Fibroblast of skin of back (primary cell): ENCODE measurements at places on chromosomes 2 and 18.

DNA sequence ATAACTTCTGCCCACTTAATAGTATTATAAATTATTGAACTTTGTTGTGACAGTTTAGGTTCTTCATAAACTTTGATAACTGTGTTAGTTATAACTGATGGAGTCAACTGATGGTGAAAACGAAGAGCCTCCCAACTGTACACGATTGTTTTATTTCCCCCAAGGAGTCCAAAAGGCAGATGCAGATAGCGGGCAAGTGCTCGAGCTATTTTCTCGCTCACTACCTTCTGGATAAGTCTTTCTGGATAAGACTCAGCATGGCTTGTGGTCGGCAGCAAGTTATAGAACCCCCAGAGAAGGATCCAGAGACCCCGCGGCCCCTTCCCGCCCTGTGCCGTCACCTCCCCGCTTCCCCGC is 517 bp downstream of the GCFC2 start:
- DNase-seq: no peak

- DNase-seq: no peak
These were observed 265.3 kb downstream of the RNF144A start for GRCh38 chr2:7182525-7182924.

DNA sequence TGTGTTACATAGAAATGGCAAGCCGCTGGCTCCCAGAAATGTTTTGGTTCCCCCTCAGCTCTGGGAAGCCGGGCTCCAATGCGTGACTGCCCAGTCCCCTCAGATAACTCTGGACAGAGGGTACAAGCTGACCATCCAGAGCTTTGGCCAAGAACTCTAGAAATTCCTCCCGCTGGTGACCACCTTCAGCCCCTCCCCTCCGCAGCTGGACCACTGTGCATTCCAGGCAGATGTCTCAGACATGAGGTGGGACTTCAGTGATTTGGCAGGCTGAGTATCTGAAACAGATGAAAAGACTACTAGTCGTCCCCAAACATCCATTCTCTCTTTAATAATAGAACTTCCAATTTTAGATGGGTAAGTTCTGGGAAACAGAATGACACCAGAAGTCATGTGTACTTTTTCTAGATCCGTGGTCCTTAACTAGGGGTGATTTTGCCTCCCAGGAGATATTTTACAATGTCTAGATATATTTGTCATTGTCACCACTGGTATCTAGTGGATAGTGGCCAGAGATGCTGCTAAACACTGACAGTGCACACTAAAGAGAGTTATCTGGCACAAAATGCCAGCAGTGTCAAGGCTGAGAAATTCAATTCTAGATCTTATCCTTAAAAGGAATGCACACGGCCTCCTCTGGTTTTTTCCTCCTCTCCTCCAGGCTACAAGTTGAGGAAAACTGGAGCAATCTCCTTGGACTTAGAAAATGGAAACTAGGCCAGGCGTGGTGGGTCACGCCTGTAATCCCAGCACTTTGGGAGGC is 294.3 kb downstream of the SRBD1 start:
- DNase-seq: no peak

DNA sequence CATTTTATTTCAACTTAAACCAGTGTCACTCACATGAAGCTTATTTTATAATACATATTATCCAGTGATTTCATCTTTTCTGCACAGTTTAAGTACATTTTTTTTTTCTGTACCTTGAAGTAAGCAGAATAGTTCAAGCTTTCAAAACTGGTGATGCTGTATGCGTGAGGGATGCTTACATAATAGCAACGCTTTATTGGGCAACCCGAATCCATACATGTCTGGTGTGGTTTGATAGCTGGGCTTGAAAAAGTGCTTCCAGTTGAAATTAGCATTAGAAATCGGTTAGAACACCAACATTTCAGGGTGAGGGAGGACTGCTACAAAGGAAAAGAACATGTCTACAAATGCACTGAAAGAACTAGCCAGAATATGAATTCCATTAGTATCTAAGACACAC is 117.4 kb downstream of the MBP start:
- no peak for DNase-seq

GRCh38 chr2:237177052-237177451 is 91.4 kb downstream of the COPS8 start:
- no peak for DNase-seq

GRCh38 chr2:29417630-29418029 is 302.4 kb downstream of the CLIP4 start:
- no peak for DNase-seq

GRCh38 chr2:205070889-205071288 is 525.6 kb downstream of the PARD3B start:
- DNase-seq: no peak

GRCh38 chr2:203451011-203451410 is 84.1 kb downstream of the RAPH1 start:
- DNase-seq: peak; percentile 55

DNA sequence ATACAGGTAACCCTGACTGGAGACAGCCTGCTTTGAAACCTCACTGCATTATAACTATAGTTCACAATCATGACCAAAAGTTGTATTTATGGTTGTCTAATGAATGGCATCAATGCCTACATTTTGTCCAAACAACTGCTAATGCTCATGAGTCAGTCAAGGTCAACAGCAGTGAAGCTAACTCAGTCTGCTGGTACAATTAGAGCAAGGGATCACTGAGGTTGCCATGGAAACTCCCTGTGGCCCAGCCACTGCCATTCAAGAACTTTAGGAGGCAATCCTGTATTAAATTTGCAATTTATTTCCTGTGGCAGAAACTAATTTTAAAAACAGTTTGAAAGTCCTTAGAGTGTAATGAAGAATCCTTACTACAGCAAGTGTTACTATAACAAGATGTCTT is 185.1 kb upstream of the SMAD7 start:
- peak; percentile 67 for DNase-seq

GRCh38 chr2:205218056-205218455 is 464.2 kb upstream of the NRP2 start:
- peak; percentile 74 for DNase-seq

DNA sequence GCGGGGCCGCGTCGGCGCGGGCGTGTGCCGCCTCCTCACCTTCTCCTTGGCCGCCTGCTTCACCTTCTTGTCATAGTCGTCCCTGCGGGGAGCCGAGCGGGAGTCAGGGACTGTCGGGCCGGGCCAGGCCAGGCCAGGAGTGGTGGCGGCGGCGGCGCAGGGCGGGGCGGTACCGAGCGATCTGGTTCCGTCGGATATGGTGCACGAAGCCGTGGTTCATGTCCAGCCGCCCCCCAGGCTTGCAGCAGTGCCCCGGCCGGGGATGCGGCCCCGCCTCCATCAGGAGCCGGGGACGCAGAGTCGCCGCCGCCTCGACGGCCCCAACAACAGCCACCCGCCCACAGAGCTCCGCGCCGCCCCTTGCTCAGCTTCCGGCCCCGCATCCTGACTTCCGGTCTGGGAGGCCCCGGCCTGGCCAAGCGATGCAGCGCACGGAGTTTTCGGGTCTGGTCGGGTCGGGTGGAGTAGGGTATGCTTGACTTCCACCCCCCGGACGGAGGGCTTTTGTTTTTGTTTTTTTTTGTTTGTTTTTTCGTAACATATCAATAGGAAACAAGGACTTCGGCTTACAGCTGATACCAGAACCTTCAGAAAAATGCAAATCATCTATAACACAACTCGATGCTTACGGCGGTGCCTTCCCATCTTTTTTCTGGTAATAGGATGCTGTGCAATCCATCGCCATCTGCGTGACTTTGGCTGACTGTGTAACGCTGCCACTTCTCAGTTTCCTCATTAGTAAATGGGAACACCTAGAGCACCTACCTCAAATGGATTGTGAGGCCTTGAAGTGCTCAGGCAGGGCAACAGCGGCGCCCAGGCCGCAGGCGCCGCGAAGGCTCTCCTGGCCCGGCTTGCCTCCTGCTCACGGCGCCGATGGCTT is at the start of gene C2orf68:
Gene C2orf68 (minus strand): TSS at position 362 of the 883 bp plus-strand sequence. CDS start 82 bp downstream, at position 280.
- peak; percentile 90 for DNase-seq

DNA sequence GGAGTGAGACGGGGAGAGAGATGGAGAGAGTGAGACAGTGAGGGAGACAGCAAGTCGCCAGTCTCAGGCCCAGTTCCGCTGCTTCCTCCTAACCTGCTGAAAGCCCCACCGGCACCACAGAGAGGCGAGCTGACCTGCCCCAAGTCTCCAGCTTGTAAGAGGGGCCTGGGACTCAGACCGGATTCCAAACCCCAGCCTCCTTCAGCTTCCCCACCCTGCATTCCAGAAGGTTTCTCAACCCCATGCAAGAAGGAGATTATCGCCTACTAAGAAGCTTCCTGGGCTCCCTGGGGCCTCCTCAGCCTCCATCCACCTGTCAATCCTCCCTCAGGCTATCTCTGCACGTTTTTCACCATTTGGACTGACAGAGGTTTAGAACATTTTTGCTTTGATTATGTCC is 173.1 kb upstream of the RAB6C start:
- no peak for DNase-seq

DNA sequence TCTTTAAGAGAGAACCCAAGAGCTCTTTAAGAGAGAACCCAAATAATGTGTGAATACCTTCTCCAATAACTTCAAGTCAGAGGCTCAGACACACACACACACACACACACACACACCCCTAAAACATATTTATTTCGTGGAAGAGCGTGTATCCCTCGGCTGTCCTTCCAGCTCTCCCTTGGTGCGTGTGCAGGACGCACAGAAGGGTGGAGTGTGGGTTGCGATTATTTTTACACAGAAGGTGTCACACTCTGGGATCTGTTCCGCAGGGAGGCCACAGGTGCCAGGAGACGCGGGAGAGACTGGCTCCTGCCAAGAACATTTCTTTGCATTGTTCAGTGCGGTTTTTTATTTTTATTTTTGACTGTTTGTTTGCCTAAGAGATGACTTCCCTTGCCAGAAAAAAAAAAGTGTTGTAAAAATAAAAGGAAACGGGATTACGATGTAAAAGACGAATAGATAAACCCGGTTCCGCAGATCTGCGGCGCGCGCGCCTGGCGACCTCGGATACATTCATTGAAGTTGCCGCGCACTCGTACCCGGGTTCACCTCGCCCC is 47.3 kb upstream of the ATP6V1B1 start:
- DNase-seq: no peak

DNA sequence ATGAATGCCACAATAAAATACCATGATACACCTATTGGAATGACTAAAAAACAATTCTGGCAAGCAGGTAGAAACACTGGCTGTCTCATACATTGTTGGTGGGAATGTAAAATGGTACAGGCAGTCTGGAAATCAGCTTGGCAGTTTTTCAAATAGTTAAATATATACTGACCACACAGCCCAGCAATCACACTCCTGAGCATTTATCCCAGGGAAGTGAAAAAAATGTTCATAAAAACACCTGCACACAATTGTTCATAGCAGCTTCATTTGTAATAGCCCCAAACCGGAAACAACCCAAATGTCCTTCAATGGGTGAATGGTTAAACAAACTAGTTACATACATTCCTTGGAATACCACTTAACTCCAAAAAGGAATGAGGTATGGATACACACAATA is 137.2 kb downstream of the TFCP2L1 start:
- no peak for DNase-seq

DNA sequence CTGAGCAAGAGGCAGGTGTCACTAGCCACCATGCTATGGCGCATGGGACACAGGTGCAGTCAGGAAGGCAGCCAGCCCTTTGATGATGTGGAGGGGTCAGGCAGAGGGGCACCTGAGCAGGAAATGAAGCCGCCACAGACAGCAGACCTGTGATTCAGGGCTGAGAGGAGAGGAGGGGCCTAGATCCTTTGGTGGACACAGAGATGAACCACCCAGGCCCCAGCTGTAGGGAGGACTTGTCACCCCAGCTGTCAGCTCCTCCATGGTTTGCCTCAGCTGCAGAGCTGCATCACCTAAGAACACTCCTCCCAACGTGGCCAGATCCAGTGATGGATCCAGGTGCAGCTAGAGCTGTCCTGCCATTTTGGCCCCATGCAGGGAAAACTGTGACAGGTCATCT is 11.6 kb downstream of the ASB18 start:
- DNase-seq: no peak
